ENCODE measurements at places on chromosomes 12 and 14.

DNA sequence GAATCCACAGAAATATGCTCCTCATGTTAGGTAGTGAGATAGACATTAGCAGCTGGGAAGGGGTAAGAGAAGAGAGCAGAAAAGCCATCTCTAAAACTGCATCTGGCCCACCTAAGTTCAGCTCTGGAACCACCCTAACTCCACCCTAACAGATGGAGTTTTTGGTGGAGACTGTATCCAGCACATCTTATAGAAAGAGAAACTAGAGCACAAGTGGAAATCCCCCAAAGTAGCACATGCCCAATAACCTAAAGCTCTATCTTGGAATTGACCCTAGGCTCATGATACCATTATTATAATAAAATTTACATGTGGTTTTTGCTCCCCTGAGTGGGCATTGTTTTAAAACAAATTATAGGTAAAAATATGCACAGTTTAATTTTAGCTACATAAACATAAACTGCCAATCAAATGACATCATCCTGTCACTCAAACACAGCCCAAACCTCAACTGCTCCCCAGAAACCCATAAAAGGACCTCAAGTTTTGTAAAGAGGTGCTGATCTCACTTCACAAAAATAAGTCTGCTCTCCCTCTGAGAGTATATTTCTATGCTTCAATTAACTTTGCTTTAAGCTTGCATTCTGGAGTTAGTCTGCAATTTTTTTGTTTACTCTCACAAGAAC, 206.4 kb downstream of the PIK3C2G start:
- DNase-seq: no peak

DNA sequence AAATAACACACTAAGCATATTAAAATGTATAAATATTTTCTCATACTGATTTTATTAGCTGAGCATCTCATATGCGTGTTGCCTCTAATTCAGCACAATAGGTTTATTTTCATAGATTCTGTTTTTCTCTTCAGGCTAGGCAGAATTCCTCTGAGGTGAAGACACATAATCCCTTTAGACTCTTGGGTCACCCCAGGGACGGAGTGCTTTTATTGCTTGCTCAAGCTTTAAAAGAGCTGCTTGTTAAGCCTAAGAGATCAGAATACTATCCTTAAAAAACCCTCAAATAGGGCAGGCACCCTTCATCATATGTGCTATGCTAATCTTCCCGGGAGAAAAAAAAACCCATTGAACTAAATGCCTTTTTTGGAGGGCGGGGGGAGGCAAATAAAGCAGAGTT, 390.1 kb downstream of the KCNH5 start:
- no peak for DNase-seq

GRCh38 chr12:104058802-104059201, 5.5 kb upstream of the HCFC2 start:
- no peak for DNase-seq

DNA sequence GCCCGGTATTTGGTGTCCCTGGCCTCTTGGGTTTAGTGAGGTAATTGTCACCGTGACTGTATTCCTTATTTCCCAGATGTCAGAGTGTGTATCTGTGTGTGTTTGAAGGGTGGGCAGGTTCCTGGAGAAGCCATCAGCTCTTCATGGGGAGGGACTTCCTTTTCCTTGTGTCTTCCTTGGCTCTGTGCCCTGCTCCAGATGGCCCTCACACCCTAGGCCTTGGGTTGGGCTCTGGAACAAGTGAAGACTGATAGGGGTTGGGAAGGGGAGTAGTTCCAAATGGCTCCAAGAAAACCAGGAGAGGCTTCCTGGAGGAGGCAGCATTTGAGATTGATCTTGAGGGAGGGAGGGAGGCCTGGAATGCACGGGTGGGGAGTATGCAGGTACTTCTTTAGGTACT, 43.8 kb upstream of the PRIMA1 start:
- no peak for DNase-seq

- no peak for DNase-seq
These were observed 94.7 kb upstream of the SLC38A4 start for GRCh38 chr12:46920499-46920898.

DNA sequence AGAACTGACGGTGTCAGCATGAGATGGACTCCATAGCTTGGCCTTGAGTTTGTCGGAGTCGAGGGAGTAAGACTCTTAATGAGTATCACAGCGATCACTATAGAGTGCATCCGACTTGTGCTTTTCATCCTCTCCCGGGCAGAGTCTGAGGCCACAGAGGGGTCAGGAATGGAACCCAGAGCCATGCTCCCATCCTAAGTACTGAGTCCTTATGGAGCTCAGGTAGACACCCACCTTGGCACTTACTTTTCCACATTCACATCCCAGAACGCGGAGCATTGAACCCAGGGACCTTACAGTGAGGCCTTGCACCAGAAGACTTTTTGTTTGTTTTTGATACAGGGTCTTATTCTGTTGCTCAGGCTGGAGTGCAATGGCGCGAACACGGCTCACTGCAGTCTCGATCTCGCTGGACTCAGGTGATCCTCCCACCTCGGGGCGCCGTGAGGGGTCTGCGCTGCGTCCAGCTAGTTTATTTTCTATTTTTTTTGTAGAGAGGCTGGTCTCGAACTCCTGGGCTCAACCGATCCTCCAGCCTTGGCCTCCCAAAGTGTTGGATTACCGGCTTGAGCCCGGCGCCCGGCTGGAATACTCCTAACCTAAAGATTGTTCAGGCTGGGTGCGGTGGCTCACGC, 719 bp upstream of the SRSF9 start:
- no peak for DNase-seq

DNA sequence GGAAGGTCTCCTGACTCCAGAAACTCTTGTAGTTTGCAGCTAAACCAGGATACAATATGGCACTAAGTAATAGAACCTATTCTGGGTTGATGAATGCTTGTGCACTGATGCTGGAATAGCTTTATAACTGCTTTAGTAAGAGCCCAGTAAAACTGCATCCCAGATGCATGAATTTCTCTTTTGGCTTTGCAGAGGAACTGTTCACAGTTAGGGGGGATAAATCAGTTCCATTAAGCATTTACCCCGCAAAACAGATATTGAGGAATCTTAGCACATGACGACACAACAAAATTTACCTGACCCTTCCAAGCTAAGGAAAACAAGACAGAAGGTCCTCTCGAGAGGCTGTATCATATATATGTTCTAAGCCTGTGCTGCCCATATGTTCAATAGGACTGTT, 457.4 kb downstream of the FOXG1 start:
- no peak for DNase-seq

DNA sequence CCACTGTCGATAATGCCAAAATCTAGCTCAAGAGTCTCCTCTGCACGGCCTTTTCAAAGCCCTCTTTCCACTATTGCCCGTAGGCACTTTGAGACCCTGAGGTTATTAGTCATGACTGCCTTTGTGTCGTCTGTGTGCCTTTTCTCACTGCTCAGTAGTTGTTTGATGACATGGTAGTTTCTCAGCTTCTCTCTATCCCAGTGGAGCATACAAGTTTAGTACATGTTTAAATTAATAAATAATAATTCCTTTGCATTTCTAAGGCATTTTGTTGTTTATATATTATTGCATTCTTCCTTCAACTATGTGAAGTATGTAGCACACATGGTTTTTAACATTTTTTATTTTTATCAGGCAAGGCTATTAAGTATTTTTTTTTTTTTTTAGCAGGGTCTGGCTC, 458.1 kb downstream of the PCNX1 start:
- DNase-seq: no peak

GRCh38 chr14:101808894-101809670, 47.6 kb downstream of the PPP2R5C start:
- DNase-seq: no peak

GRCh38 chr12:44459569-44459968, 416.5 kb downstream of the NELL2 start:
- no peak for DNase-seq

DNA sequence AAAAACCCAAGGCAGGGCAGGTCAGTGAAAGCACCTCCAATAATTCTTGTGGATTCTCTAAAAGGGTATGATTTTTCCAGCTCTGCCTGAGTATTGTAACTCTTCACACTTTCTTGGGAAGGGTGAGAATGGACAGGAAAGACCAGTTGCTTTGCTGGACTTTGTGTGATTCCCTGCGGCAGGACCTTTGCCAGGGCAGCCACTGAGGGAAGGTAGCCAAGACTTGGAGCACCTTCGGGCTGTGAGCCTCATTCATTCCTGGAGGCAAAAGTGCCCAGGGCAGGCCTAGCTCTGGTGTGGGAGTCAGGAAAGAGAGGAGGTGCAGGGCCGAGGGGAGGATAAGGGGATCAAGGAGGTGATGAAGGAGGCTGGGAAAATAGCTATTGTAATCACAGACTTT, 80.2 kb downstream of the VCPKMT start:
- no peak for DNase-seq

- DNase-seq: no peak
These were observed 90.3 kb downstream of the RPS6KA5 start for GRCh38 chr14:90970167-90970600.

- DNase-seq: no peak
These were observed 581 bp downstream of the PITPNM2 start for GRCh38 chr12:123150275-123150743.

GRCh38 chr12:52211716-52212585, 20.1 kb upstream of the KRT80 start:
- no peak for DNase-seq

- no peak for DNase-seq
These were observed 81.6 kb downstream of the ITPK1 start for GRCh38 chr14:93033983-93034670.

DNA sequence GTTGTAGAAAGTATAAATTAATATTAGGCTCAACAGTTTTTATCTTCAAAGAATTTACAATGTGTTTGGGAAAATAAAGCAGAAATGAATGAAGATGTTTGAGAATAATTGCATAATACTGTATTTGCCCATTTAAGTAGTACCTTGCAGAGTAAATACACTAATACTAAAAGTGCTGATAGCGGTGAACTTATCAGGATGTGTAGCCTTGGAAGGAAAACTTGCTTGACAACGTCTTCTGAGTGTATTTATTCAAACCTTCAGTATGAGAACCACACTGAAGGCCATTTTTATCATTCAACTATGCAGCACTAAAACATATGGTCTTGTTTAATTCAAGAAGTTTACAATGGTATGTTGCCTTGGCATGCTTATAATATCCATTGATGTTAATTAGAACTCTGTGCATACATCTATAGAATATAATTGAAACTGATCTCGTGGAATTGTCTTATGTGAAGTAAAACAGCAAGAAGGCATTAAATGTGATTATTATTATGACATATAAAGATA, 41.3 kb downstream of the MSRB3 start:
- DNase-seq: no peak

- DNase-seq: no peak
These were observed 51.5 kb downstream of the DBX2 start for GRCh38 chr12:44999355-44999754.

- DNase-seq: no peak
These were observed 184.3 kb downstream of the ADGRD1 start for GRCh38 chr12:131137836-131138637.

GRCh38 chr12:100020370-100020769, 35.6 kb upstream of the ANKS1B start:
- no peak for DNase-seq

DNA sequence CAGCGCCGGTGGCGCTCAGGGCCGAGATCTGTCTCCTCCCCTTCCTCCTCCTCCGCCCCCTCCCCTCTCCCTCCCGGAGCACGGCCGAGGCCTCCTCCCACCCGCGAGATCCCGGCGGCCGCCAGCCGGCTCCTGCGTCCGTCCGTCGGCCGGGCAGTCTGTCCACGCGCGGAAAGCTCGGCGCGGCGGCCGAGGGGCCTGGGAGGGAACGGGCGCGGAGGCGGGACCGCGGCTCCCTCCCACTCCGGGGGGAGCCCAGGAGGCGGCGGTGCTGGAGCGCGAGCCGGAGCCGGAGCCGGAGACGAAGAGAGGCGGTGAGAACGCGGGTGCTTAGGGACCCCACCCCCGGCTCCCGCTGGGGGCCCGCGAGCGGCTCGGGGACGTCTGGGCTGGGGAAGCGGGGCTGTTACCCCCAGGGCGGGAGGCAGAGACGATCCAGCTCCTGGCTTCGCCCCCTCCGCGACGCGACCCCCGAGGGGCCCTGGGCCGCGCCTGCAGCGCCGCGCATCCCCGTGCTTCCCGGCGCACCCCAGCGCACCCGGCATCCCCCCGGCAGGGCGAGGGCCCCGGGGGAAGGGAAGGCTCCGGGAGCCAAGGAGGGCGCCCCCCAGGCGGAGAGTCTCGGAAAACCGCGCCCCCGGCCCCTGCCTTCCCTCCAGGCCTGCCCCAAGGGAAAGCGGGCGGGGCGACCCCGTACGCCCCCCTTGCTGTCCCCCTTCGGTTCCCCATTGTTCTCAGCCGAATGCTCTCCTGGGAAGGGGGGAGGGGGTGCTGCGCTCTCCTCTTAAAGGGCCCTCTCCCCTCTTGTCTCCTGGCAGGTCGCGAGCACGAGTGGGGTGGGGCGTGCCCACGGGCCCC, at the start of gene DTX1:
DTX1 (plus strand) TSS at position 100 of the 858 bp plus-strand sequence. CDS start 1,463 bp downstream, outside the sequence.
- DNase-seq: no peak

DNA sequence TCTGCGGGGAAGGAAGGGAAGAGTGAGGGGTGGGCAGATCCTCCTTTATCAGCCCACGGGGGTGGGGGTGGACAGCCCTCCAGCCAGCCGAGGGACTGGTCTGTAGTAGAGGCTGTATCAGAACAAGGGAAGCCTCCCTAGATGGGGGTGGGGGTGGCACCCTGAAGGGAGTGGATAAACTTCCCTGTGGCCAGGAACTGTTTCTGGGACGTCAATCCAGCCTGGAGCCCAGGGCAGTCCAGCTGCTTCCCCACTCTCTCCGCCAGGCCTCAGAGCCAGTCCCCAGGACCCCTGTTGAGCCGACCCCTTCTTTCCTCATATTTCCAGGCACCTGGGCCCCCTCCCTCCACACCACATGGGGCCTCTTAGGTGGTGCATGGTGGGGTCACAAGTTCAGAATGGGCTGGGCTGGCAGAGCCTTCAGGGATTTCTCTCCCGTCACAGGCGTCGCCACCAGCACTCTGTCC, 6.7 kb downstream of the PLD4 start:
- DNase-seq: no peak

- DNase-seq: no peak
These were observed 62.3 kb downstream of the BHLHE41 start for GRCh38 chr12:26062566-26062965.

DNA sequence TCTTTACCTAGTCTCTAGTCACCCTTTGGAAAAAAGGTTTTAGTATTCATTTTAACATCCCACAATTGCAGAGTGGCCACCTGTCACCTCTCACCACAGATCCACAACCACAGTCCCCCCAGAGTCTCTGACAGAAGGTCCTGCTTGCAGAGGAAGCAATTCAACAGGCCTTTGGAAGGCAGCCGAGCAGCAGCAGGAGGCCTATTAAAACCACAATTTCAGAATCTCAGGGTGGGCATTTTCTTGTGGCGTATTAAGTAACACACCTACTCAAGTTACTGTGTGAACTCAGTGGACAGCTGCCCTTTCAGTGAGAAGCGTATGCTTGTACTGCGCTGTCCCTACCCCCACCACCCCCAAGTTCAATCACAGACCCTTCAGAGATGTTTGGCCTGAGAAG, 234.0 kb upstream of the HMGA2 start:
- DNase-seq: no peak

- no peak for DNase-seq
These were observed 28.4 kb downstream of the LIN7A start for GRCh38 chr12:80909370-80909769.

GRCh38 chr14:22986508-22987054, 4.2 kb upstream of the AJUBA start:
- peak; percentile 88 for DNase-seq

Measured in inflammatory macrophage (primary cell).